ENCODE measurements at places on chromosomes 2 and 18.

GRCh38 chr2:3265981-3266924, 111.4 kb downstream of the EIPR1 start:
- DNase-seq, result no peak

DNA sequence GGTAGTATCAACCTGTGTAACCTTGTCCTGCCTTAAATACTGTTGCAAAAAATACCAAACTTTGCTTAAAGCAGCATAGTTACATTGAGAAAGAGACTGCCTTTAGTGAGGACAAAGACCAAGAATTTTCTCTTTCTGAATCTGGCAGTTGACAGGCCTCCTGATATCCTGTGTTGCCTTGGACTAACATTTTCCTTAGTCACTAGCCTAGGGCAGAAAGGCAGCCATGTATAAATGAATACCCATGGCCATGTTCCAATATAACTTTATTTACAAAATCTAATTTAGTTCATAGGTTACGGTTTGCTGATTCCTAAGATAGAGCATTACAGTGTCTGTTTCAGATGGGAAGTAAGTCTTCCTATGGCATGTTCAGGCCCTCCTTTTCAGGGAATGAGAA, 895.4 kb downstream of the CNTNAP5 start:
- no peak for DNase-seq

GRCh38 chr2:205898744-205899143, 187.2 kb downstream of the INO80D start:
- no peak for DNase-seq

- no peak for DNase-seq
Observed at GRCh38 chr2:145806546-145806945, 1286.6 kb upstream of the ZEB2 start.

GRCh38 chr2:129565551-129566109, 413.8 kb upstream of the RAB6C start:
- no peak for DNase-seq

GRCh38 chr2:119229716-119230115, 6.1 kb downstream of the STEAP3 start:
- no peak for DNase-seq

GRCh38 chr2:168346725-168347477, 99.5 kb upstream of the STK39 start:
- DNase-seq, result peak; percentile 83

GRCh38 chr18:79274823-79275222, 120.9 kb upstream of the NFATC1 start:
- DNase-seq, result no peak

DNA sequence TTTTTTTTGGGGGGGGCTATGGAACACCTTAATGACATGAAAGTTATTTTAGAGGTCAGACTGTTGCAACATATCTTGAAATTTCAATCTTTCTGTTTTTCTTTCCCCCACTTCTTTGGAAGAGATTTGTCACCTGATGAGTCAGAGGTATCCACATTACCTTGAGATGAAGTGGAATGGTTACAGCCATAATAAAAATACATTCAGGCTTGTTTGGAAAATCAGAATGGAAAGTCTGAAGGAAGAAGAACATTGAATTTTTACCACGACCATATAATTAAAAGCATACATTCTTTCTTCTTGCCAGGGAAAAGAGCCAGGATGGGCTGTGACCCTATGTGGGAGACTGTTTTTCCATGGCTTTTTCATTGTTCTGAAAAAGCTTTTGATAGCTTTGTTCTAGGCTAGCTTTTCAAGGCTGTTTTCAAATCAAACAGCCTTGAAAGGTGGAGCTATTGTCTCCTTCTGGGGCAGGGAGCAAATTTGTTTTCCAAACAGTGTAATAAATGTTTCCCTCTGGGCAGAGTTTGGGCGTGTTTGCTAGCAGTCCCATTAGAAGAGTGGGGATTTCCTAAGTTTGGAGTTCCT, 2.3 kb upstream of the GTF3C3 start:
- DNase-seq, result no peak

Data from right kidney (tissue), 9 donors.